ENCODE measurements at places on chromosomes 3 and 15.

DNA sequence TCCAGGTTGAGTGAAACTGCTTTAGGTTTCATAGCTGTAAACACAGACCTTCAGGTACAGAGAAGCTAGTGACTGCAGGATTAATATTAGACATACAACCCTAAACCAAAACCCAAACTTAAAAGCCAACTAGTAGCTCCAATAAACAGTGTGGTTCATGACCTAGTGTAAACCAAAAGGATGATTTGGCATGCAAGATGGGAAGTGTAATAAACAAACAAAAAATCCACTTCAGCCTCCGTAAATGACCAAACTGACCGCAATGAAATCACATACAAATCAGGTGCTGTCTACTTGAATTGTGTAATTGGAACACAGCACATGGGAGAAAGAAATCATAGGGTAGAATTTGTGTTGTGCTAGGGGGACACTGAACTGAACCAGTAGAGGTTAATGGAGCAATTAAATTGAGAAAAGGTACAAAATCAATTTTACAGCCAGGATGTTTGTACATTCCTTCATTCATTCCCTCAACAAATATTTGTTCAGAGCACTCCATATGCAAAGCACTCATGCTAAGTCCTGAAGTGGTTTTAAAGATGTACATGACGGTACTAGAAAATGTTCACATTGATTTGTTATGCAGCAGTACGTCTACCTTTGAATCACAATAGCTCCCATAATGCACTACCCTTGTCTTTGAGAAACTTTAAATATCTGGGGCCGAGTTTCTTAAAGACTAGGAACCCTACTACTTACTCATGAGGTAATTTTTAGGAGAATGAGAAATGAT, 21.4 kb upstream of the CHST2 start:
- no peak for DNase-seq

DNA sequence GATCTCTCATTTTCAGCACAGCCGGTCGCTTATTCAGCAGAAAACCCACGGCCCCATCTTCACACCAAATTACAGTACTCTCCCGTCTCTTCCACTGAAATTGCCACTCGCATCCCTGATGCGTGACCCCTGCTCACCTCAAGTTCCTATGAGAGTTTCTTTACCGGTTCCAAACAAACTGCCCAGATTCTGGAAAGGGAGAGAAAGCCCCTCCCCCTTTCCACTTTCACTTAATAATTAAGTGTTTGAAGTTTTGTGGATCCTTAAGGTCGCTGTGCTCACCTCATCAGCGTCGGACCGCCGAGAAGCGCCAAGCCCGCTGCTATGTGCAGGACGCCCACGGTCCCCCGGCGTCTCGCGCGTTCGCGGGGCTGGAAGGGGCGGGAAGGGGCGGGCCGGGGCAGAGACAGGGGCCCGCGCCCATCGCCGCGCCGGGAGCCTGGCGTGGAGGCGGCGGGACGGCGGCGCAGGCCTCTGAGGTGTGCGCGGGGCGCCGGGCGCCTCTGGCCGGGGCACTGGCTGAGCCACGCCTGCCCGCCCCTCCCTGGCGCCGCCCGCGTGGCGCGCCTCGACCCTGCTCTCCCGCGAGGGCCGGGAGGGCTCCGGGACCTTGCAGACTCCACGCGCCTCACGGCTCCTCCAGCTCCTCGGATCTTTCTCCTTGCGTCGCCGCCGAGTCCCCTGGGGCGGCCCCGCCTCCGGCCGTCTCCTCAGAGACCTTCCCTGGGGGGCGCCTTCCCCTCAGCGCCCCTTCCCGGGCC, at the start of gene GPR156:
Gene GPR156, minus strand, starts transcription at position 476 of the 761 bp plus-strand sequence. CDS start 41,124 bp downstream, outside the sequence.
- no peak for DNase-seq

GRCh38 chr15:70337277-70338186, 239.8 kb upstream of the TLE3 start:
- no peak for DNase-seq

DNA sequence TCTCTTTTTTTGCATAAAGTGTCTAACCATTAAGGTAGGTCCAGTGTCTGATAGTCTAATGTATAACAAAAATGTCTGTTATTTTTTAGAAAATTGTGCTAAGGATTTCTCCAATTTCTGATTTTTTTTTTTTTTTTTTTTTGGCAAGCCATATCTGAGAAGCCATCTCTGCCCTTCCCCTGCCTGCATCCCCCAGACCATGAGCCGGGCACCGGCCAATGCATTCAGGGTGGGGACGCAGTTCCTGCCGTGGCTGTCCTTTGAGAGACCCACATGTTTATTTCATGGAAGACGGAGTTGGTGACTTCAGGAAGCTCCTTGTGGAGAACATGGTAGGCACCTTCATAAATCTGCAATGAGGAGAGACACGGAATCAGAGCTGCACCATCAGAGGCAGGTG, 19.2 kb downstream of the ABTB1 start:
- DNase-seq, result no peak

- no peak for DNase-seq
Measured at GRCh38 chr15:55255714-55256113, 33.9 kb downstream of the RAB27A start.

GRCh38 chr3:189632242-189632641, 1.1 kb downstream of the TP63 start:
- no peak for DNase-seq

GRCh38 chr15:91099616-91099994, 452 bp upstream of the SV2B start:
- peak; percentile 51 for DNase-seq

DNA sequence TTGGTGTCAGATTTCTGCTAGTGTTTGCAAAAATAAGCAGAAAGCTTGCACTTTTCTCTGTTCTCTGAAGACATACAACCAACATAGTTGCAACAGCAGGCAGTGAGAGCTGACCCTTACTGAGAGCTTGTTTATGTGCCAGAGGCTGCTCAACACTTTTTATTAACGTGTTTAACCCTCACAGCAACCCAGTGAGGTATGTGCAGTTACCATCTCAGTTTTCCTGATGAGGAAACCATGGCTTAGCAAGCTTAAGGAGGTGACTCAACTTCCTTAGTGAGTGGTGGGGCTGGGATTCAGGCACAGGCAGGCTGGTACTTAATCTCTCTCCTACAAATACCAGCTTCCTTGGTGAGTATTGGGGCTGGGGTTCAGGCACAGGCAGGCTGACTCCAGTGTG, 158.1 kb upstream of the CTDSPL start:
- no peak for DNase-seq

GRCh38 chr15:69126054-69126469, 34.4 kb upstream of the GLCE start:
- no peak for DNase-seq

DNA sequence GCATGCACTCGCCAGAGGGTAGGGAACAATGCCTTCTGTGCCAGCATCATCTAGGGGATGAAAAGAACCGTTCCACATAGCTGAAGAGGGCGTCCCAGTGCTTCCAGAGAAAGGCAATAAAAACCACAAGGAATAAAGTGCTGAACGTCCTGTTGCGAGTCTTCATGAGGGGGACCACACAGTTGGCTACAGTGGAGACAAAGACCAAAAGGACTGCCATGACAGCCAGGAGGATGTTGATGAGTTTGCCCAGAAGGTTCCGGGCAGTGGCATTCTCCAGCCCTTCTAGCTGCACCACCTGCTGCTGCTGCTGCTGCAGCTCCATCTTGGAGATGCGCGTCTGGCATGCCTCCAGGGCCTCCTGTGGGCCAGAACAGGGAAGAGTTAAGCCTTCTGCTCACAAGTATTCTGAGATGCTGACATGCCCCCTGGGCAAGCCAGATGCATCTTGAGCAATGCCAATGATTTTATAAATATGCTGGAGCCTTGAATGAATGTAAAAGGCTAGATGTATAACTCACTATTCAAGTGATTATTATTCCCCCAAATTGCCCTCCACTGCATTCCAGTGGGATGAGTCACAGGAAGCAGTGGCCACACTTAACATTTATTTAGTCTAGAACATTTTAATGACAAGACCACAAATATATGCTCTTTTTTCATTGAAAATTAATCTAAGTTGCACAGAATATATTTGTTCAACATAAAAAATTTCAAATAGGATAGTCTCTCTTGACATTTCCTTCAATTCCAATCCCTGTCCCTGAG, 45.1 kb upstream of the PLXND1 start:
- no peak for DNase-seq

DNA sequence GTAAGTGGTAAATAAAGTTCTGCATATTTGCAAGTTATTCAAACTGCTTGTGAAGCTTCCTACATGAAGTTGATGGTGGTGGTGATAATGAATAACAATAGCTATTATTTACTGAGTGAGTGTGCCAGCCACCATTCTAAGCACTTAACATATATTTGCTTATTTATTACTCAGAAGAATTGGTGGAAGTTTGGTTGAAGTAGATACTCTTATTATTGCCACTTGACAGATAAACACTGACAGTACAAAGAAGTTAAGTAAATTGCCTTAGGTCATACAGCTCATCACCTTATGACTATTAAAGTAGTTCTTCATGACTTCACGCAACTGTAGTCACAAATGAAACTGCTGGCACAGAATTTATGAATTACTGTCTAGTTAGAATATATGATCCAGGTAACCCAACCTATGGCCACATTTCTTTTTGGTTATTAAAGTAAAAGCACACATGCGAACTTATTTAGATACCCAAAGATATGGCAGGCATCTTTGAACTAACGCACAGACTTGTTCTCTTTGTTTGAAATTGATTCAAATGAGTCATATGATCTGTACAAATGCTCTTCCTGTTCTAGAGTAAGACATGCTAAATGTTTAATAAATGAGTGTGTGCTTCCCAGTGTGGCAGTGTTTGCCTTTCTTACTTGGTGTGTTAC, 99.8 kb upstream of the NR2F2 start:
- no peak for DNase-seq

DNA sequence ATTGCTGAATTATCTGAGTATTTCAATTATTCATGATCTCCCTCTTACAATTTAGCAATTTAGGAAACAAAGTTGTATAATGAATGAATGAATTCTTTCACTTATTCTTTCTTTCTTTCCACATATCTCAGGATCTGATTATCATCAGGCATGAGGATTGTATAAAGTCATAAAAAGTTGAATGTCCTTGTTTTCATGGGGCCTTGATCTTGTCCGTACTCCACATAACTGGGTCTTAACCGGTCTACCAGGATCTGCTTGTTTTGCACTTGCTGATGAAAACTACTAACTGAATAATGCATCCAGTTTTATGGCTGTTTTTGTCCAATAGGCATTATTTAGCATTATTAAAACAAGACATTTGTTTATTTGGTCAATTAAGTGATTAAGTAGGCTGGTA, 12.6 kb downstream of the C3orf85 start:
- DNase-seq, result no peak

GRCh38 chr15:88535100-88535499, 11.4 kb downstream of the DET1 start:
- no peak for DNase-seq

GRCh38 chr15:95368755-95369601, 961.5 kb upstream of the NR2F2 start:
- DNase-seq, result no peak

GRCh38 chr3:27353221-27353620, 16.0 kb downstream of the NEK10 start:
- no peak for DNase-seq

GRCh38 chr3:174335910-174336309, 523.2 kb upstream of the NAALADL2 start:
- no peak for DNase-seq

DNA sequence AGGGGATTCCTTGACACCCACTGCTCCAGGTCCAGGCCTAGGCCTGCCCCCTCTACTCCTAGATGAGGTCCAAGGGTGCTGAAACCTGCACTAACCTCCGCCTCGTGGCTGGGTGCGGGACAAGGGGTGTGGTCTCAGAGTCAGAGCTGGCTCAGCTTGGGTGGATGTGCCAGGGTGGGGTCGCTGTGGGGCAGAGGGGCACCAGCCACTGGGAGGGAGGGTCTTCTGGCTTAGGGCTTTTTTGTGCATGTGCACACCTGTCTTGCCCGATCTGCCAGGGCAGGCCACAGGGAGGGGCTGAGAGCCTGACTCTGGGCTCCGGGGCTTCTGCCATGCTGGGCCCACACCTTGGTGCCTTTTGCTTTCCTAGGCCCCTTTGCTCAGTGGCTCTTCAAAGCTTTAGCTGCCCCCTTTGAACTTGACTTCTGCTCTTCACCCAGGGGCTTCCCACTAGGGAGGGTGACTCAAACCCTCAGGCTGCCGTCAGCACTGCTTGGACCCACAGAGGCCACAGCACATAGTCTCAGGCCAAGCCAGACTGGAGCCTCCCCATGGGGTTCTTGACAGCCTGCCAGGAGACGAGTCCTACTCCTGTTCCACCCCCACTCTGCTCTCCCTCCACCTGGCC, 73.0 kb downstream of the KLF13 start:
- DNase-seq, result no peak

GRCh38 chr15:43932907-43933306, 106.1 kb downstream of the WDR76 start:
- DNase-seq, result no peak
